ENCODE measurements at places on chromosomes 2 and 18.

- DNase-seq: no peak
These were observed 76.4 kb downstream of the AGAP1 start for GRCh38 chr2:235570256-235570655.

DNA sequence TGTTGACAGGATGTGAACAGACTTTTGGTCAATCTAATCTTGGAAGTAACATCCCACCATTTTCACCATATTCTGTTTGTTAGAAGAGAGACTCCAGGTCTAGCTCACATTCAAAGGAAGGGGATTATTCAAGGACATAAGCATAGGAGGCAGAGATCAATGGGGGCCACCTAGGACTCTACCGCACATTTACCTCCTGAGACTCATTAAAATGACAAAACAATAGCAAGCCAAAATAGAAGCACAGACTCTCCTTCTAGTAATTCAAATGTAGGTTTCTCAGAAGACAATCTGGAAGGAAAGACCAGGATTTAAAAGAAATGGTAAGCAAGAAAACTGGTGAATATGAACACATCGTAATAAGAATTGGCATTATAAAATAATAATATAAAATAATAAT lies 156.4 kb upstream of the KYNU start:
- DNase-seq: no peak

DNA sequence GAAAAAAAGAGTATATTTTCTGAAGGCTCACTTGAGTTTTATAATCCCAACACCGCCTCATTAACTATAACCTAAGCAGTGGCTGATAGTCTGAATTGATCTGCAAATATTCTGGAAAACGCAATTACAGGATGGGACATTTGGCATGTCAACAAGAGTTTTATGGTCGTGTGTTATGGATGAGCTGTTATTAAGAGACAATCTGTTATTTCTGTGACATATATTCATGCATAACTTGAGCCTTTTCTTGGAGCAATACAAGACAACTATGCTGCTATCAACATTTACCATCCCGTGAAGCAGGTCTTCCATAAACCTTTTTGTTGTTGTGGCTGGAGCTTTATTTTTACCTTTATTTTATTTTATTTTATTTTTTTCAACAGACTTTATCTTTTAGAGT lies 164.4 kb downstream of the SCG2 start:
- no peak for DNase-seq

DNA sequence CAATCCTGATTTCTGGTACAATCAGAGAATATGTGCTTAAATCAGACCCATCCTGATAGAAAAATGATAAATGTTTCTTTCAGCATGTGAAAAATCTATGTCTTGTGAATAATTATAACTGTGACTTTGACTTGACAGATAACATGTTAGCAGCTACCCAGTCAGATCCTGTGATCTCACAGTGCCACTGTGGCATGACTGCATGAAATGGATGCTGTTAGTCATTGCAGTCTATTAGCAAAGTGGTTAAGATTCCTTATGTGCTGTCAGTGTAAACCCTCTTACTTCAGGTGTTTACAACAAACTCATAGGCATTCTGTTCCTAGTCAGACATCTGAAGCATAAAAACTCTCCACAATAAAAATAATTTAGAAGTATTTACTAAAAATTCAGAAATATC lies 244.6 kb upstream of the RND3 start:
- DNase-seq: no peak

- DNase-seq: no peak
These were observed 385.4 kb upstream of the RND3 start for GRCh38 chr2:150872756-150873395.

DNA sequence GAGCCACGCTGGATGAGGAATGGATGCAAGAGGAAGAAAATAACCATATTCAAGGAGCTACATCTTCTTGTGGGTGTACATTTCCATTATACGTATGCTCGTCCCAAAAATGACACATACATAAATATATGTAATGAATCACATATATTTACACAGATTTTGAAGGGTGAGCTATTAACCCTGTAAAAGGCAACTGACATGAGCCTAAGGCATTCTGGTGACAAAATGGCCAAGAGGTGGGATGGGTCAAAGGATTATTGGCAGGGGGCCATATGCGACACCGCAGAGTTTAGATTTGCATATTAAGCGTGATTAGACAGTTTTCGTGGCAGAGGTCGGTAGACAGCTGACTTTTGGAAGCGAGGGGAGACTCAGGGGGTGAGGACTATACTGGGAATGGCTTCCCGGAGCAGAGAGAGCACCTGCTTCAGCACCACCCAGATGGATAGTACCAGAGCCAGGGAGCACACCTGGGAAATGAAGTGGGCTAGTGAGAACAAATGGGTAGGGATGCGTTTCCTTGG lies 431 bp upstream of the CNRIP1 start:
- DNase-seq: no peak

GRCh38 chr2:30847329-30847728 lies 40.1 kb upstream of the CAPN13 start:
- no peak for DNase-seq

DNA sequence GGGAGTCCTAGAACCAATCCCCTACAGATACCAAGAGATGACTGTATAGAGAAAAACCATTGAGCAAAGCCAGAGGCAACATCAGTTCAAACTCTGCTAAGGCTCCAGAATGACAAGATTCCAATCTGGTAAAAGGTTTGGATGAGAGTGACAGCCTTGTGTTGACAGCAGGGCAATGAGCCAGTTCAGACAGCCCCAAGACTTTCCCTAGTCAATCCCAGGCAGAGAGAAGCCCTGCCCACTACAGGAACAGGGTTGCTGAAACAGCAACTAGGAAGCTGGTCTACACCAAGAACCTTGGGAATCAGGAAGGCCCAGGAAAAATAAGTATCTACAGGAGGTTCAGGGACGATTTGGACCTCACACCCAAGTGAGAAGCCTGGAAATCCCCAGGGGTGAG lies 3.3 kb downstream of the PSTPIP2 start:
- DNase-seq: peak; percentile 44
